ENCODE measurements at places on chromosomes 11 and 22. TPM values are rescaled to one million over a fixed set of nuclear protein-coding genes. Genes with fewer than 3 reads are reported as not detected.
A peak's percentile ranks its signal among the peaks of the same experiment; 100 is the strongest.

- no peak for DNase-seq
These were observed 115.2 kb upstream of the PITPNB start for GRCh38 chr22:28034145-28034759.

GRCh38 chr11:78789375-78789774 lies 214.7 kb upstream of the NARS2 start:
- no peak for DNase-seq

CHRM1 gene
- total RNA-seq = not detected

DNA sequence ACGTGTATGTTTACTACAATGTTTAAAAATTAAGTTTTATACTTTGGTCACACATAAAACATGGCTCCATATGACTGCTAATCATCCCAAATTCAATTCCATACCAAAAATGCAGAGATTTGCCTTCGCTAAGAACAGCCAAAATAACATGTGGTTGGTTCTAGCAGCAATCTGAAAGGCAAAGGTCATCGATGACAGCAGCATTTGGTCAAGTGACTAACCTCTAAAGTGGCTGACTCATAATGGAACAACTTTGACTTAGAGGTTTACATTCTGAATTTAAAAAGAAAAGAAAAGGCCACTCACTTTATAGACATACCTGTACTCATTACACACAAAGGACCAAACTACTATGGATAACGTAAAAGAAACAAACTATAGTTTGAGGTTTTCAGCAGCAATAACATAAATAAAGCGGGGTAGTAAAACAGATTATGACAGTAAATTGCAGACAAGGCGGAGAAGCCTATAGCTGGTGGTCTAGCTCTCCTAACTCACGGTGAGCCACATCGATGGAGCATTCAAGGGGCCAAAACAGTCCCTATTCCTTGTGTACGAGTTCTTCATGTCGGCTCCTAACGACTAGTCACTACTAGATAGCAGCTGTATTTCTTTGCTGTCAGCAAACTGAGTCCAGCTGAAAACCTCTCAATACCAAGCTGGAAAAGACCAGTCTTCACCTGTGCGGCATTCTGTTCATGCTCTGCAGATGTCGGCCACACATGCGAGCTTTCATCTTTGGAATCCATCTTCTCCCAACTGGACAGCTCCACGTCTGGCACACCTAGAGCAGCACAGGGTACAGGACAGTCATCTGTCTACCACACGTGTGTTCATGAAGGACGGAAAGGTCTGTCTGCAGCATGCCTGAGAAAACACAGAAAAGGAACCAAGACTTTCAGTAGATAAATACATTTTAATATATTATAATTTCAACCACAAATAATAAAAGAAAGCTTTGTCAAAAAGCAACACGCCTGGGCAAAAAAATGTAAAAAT lies 42.1 kb downstream of the PRDM10 start:
- DNase-seq = peak; percentile 92

DGCR6 gene
- 0.86 TPM for total RNA-seq

DNA sequence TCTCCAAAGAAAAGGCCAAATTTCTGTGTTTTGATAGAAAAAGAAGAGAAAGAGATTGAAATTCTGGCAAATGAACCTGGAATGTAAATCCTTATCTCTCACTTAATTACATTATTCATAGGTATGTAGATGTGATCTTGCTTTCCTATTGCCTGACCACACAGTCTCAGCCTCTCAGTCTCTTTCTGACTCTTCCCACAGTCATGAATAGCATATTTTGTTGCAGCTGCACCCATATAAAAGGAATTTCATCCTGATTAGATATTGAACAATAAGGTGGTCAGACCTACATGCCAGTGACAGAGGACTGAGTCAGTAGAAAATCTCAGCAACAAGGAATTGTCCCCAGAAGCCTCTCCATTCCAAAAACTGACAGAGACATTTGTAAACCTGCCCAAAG lies 62.9 kb upstream of the LRRC4C start:
- DNase-seq = peak; percentile 3

DNA sequence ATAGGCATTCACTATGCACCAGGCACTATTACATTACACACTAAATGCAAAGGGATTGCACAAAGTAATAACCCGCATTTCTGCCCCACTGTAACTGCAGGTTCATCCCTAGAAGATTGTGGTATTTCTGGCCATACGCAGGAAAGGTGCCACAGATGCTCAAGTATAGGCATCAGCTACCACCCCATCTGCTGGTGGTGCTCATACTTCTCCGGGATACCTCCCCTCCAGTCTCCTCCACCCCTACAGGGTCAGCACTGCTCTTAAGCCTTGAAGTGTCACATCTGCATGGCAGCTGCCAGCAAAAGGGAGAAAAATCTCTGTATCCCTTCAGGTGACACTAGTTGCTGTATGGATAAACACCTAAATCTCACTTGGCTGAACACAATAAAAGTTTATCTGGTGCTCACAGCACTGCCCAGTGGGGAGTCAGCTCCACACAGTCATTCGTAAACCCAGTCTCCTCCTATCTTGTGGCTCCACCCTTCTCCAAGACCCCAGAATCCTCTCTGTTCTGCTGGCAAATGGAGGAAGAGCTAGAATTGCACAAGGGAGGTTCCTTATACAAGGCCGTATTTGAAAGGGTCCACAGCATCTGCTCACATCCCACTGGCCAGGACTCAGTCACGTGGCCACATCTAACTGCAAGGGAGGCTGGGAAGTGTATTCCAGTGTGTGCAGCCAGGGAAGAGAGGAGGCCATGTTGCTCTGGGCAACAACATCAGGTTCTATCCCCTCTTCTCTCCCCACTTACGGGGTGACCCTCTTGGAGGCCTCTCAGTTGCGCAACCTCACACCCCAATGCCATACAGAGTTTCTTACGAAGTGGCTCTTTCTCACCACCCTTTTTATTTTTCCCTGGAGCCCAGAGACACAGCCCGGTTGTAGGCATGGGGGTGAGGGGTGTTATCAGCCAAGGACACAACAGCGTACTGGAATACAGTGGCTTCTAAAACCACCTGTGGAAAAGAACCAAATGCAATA lies 114.7 kb downstream of the BUD13 start:
- peak; percentile 4 for DNase-seq

DNA sequence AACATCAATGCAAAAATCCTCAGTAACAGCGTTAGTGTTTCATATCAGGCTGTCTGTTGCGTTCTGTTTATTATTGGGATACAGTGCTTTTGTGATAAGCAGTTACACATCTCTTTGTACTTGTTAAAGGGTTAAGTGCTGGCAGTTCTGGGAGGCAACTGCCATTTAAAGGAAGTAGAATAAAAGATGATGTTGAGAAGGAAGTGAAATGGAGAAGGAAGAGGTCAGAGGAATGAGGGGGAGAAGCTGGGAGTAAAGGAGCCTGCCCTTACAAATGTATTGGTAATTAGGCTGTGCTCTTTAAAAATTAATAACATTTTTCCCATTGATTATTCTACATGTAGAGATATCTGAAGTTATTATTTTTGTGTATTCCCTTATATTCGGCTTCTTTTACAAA lies 674.7 kb downstream of the NTM start:
- DNase-seq = no peak

DNA sequence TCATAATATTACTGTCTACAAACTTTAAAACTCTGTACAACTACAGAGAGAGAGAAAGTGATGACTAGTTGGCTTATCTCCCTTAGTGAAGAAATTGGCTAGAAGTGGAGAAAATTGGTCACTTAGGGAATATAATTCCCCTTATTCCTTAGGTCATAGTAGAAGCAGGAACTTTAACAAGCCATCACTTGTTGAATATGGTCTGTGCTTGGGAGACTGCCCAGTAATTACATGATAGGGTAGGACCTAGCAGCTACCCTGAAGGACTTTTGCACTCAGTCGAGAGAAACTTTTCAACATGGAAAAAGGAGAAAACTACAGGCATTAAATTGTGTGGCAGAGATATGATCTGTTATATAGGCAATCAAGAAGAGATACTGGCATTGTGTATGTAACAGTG lies 576.5 kb upstream of the CCDC90B start:
- no peak for DNase-seq

ADORA2A gene
- total RNA-seq = 0.54 TPM

- DNase-seq = peak; percentile 2
These were observed 319.7 kb upstream of the CTSC start for GRCh38 chr11:88657076-88657738.

DNA sequence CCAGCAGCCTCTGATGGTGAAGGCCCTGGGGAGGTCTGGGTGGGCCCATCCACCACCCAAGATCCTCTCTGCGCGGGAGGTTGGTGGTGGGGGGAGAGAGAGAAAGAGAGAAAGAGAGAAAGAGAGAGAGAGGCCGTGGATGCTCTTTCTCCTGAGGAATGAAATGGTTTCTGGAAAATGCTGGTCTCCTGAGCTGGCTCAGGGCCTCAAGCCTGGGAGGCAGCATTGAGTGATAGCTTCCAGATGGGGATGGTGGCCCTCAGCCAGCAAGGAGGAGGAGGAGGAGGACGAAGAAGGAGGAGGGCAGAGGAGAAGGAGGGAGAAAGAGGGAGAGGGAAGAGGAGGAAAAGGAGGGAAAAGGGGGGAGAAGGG lies 4.6 kb downstream of the TSPAN32 start:
- peak; percentile 73 for DNase-seq

DNA sequence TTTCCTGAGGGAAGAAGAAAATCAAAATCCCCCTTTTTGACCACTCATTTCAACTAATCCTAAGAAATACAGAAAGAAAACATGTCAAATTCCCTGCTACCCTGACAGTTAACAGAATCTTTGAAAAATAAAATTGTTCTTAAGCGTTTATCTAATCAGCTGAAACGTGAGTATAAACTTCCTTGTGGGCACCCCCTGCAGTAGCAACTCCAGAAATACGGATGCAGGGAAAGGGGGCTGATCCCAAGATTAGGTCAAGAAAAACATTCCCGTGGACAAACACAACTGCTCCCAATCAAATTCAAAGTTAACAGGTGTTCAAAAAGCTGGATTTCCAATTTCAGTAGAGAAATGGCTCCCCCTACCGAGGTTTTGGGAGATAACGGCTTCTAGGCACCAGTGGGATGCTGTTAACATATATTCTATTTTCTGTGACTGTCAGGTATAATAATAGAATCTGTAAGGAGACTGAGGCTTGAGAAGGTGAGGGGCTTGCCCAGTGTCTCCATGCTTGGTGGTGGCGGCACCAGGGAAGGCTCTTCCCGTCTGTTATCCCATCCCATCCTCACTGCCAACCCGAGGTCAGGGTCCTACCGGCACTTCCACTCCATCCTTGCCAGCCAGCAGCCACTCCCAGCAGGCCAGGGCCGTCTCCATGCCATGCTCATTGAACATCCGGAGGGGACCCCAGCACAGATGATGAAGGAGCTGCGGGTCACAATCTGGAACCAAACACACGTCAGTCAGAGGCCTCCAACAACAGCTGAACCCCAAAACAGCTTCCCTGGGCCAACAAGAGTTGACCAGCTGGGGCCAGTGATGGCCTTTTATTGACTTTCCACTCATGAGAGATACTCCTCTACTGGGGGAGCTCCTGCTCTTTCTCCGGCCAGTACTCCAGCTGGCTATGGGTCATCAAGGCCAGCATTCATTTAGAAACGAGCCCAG lies 32.0 kb upstream of the SERPIND1 start:
- peak; percentile 50 for DNase-seq

- DNase-seq = no peak
These were observed 3911.2 kb upstream of the OR11H1 start for GRCh38 chr22:11616811-11617210.

CBLIF gene
- not detected for total RNA-seq

SEPTIN3 gene
- total RNA-seq = not detected
